Esophagus mucosa (tissue), 1 donor: ENCODE measurements at places on chromosomes 1 and 21. TPM values are rescaled to one million over a fixed set of nuclear protein-coding genes. Genes with fewer than 3 reads are reported as not detected.
A peak's percentile ranks its signal among the peaks of the same experiment; 100 is the strongest.

GRCh38 chr1:70140343-70140742 is 65.0 kb downstream of the LRRC40 start:
- ATAC-seq: no peak

Gene LCE3E
- total RNA-seq: 4.3 TPM

- ATAC-seq: no peak
These were observed 86.8 kb downstream of the COL24A1 start for GRCh38 chr1:86069757-86070145.

Gene S100A7A
- 24.6 TPM for total RNA-seq

DNA sequence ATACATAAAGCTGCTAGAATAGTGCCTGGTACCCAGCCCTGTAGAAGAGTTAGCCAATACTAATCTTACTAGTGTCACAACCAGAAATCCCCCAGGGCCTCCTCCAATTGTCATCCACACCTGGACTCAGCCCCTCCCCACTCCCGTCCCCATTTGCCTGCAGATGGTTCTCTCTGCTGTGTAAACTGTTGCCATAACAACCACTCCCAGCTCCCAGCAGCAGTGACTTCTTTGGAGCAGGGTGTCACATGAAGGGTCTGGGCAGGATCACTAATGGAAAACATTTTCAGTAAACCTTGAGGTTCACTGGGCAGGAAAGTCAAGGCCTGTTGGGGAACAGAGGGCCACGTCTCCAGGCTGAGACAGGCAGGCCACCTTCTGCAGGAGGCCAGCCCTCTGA is 126.0 kb upstream of the IPO9 start:
- ATAC-seq: no peak

Gene LHX8
- not detected for total RNA-seq

- ATAC-seq: no peak
These were observed 346.9 kb upstream of the DAB1 start for GRCh38 chr1:57770772-57771171.

- ATAC-seq: no peak
These were observed 1.7 kb downstream of the COL8A2 start for GRCh38 chr1:36123356-36123755.

Gene CBS
- 0.80 TPM for total RNA-seq

GRCh38 chr1:8666389-8667167 is 150.9 kb downstream of the RERE start:
- ATAC-seq: no peak

Gene S100A7
- 5,647 TPM for total RNA-seq

- no peak for ATAC-seq
These were observed 2.6 kb downstream of the FUCA1 start for GRCh38 chr1:23865543-23865930.

Gene GLIS1
- total RNA-seq: 0.20 TPM

GRCh38 chr1:19322481-19322880 is 10.4 kb downstream of the SLC66A1 start:
- no peak for ATAC-seq

GRCh38 chr1:39105061-39105840 is 79.1 kb downstream of the NDUFS5 start:
- ATAC-seq: peak; percentile 76

Gene KCNK2
- 0.08 TPM for total RNA-seq

- ATAC-seq: no peak
These were observed 21.3 kb downstream of the RBM15 start for GRCh38 chr1:110360431-110360830.

GRCh38 chr1:3030663-3031381 is 9.6 kb downstream of the ACTRT2 start:
- no peak for ATAC-seq

DNA sequence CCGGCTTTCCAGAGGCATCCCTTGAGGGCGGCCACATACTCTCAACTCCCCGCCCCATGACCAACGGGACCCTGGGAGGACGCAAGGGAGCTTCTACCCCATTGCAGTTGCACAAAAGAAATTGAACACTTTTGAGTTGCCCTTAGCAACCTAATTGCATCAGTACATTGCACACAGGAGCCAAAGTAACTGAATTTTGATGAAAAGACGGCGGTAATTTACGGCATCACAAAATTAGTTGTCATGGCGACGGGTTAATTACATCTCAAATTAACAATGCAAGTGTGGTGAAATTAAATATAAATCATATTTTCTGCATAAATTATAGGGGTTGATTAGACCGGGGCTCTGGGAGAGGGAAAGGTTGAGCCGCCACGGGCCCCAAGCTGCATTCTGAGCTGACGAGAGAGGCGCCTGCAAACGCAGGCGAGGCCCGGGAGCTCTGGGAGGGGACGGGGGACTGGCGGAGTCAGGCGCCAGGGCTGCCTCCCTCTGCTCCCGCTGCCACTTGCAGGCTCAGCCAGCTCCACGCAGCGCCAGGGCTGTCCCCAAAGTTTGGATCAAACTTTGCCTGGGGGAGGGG is 61.4 kb downstream of the CASZ1 start:
- no peak for ATAC-seq

Gene PBXIP1
- total RNA-seq: 9.2 TPM

Gene SPATA1
- total RNA-seq: 1.1 TPM

DNA sequence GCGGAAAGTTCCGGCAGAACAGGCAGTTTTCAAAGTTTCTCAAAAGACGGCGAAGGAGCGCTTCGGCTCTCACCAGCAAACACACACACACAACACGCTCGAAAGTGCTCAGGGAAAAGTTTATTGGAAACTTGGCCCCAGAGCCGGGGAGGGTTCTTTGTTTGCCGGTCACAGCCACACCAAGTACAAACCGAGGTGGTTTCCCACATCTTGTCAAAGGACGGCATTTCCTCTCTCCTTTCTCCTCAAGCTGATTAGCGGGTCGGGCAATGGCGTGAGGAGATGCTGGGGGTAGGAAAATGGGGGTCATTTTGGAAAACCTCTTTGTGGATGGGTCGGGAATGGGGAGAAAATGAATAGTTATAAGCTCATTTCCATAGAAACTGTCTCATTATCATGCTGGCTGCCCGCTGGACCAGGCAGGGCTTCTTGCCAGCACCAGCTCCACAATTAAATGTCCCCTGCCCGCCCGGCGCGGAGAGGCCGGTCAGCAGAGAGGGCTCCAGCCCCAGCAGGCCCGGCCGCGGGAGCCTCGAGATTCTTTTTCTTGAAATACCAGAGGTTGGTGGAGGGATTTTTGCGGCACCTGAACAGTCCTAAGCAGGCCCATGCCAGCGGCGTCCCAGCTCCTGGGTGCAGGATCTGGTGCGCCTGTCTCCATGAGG is 92.3 kb downstream of the PRDM16 start:
- ATAC-seq: no peak

DNA sequence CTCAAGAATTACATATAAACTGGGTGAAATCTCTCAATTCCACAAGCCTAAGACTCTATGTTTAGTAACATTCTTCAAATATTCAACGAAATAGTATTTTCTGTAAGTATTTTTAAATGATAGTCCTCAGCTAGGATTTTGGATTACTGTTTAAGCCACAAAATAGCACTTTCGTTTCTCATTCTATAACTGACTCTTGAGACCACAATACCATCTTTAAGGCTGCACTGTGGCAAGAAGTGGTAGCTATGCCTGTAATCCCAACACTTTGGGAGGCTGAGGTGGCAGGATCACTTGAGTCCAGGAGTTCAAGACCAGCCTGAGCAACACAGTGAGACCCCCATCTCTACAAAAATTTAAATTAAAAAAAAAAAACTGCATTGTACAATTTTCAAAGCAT is 126.7 kb downstream of the CDC42BPA start:
- ATAC-seq: no peak

GRCh38 chr1:245677461-245678240 is 522.9 kb downstream of the KIF26B start:
- ATAC-seq: no peak

- ATAC-seq: peak; percentile 46
These were observed 37.3 kb downstream of the IFNAR1 start for GRCh38 chr21:33362044-33362555.

DNA sequence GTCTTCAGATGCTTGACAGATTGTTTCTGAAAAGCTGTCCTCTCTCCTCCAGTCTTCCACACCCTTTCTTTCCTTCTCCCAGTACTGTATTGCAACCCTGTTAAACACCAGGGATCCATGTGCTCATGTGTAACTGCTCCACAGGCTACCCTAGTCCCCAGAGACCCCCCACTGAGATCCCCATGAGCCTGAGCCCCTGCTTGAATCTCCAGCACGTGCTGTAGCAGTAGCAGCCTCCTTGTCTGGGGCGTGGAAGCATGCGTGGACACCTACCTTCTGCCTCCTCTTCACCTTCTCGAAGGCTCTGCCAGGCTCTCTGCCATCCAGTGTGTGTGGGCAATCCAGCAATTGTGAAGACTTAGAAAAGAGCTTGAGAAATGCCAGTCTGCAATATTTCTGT is 25.2 kb downstream of the GPR137B start:
- ATAC-seq: no peak

Gene CBR3
- 33.7 TPM for total RNA-seq

DNA sequence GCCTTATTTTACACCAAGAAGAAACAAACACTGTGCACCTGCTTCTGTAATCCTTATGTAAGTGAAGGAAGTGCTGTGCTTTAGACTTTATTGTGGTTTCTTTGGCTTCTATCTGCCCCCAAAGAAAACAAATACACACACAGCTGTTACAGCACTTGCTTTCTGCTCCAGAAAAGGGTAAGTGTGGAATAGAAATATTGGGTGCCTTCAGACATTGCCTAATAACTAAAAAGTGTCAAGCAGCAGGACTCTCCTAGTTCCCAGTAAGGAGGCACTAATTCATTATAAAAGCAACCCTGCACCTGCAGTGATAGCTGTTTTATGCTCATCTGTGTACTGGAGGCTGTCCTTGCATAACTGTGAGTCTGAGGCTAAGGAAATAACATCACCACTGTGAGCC is 23.4 kb upstream of the PRRX1 start:
- no peak for ATAC-seq

Gene LIN28A
- total RNA-seq: not detected
